ENCODE measurements at places on chromosomes 1 and 21.

- DNase-seq, result peak; percentile 74
Measured at GRCh38 chr1:151443846-151444782, 15.2 kb downstream of the POGZ start.

- peak; percentile 35 for DNase-seq
Measured at GRCh38 chr1:110634455-110635311, 28.5 kb upstream of the KCNA2 start.

DNA sequence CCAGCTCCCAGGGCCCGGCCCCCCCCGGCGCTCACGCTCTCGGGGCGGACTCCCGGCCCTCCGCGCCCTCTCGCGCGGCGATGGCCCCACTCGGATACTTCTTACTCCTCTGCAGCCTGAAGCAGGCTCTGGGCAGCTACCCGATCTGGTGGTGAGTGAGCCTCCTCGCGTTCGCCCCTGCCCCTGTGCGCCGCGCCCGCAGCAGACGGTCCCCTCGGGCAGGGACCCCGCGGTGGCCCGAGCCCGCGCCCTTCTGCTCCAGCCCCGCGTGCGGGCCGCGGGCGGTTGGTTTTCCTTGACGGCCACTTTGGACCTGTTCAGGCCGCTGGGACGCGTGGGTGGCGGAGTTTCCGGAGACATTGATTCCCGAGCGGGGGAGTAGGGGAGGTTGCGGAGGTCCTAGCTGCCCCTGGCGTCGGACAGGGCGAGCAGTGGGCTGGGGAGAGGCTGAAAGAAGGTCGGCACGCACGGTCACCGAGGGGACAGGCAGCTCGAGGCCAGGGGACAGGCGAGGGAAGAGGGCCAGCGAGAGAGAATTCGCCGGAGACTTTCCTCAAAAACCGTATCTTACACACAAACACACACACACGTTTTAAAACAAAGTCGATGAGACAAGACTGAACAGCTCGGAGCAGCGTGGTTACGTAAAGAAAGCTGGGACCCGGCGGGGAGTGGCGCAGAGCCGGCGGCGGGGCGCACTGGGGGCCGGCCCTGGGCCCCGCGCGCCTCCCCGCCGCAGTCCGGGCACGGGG lies 427 bp downstream of the WNT3A start:
- no peak for DNase-seq

DNA sequence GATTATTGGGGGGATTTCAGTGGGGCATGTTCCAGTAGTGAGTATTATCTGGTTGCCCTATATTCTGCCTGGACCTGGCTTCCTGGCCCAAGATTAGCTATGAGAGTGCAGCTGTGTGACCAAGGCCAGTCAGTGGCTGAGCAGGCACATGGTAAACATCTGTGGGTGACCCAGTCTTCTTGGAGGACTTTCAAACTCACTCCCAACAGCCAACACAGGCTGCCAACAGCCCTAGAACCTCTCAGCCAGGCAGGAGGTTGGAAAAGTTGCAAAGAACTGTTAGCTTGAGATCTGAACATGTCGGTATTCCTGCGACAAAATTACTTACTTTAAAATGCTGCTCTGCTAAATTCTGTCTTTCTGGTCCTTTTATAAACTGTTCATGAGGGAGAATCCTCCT lies 192.4 kb downstream of the TGFBR3 start:
- peak; percentile 3 for DNase-seq
